A549 treated with AZD2906 at 1 μM for 4 hours (cell line): ENCODE measurements at places on chromosomes 3 and 15. TPM values are rescaled to one million over a fixed set of nuclear protein-coding genes. Genes with fewer than 3 reads are reported as not detected.

LCTL gene
- total RNA-seq = 0.05 TPM in 1 of 5 replicates, not detected in the others

TMEM158 gene
- 6.3 to 11.3 TPM (median 10.0 TPM) in 5 replicates for total RNA-seq

UTS2B gene
- total RNA-seq = 0.14 to 0.16 TPM in 2 of 5 replicates, not detected in the others

TTLL13 gene
- total RNA-seq = 0.03 to 0.57 TPM (median 0.12 TPM) in 5 replicates

CPLX3 gene
- total RNA-seq = not detected in 5 replicates

PLSCR5 gene
- not detected in 5 replicates for total RNA-seq
